Caudate nucleus (tissue), 63 donors: ENCODE measurements at places on chromosomes 4 and X.

- DNase-seq, result no peak
Observed at GRCh38 chr4:23741681-23742191, 148.1 kb downstream of the PPARGC1A start.

- no peak for DNase-seq
Observed at GRCh38 chr4:184978211-184978610, 40.1 kb upstream of the HELT start.

- peak; percentile 0 for DNase-seq
Observed at GRCh38 chrX:111100191-111100590, 4.2 kb downstream of the PAK3 start.

- no peak for DNase-seq
Observed at GRCh38 chrX:150352581-150352980, 10.5 kb upstream of the MAMLD1 start.

GRCh38 chrX:18946157-18946556 lies 37.8 kb downstream of the PHKA2 start:
- no peak for DNase-seq

- DNase-seq, result no peak
Observed at GRCh38 chr4:140080883-140081282, 73.1 kb downstream of the MAML3 start.

DNA sequence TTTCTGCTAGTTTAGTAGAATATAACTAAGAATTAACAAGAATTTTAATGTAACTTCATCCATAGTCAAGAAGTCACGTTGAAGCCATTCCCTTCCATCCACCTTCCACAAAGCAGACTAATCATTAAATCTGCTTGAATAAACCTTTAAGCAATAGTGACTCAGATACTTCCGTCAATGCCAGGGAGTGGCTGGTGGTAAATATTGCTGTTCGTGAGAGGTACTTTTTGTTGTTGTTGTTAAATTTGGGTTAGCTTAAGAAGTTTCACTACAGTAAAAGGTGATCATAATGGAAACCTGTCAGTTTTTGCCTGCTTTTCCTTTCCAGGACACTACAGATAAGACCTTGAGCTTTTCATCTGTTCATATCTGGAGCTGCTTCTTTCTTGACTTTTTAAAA lies 316.3 kb downstream of the TMA16 start:
- no peak for DNase-seq

GRCh38 chrX:68462197-68462596 lies 28.9 kb upstream of the OPHN1 start:
- DNase-seq, result no peak

DNA sequence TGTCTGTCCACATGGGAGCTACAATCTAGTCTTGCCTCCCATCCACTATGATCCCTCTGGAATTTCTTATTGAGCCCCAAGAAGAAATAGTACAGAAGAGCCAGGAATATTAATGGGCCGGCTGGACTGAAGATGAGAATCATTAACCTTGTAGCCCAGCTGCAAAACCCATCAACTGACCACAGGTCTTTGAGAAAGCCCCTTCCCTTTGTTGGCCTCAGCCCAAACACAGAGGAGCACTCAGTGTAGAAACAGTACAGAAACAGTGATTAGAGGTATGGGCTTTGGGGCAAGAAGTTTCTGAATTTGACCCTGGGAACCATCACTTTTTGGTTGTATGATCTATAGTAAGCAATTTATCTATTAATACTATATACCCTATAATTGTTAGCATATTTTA lies 76.8 kb upstream of the RAB40AL start:
- DNase-seq, result no peak

DNA sequence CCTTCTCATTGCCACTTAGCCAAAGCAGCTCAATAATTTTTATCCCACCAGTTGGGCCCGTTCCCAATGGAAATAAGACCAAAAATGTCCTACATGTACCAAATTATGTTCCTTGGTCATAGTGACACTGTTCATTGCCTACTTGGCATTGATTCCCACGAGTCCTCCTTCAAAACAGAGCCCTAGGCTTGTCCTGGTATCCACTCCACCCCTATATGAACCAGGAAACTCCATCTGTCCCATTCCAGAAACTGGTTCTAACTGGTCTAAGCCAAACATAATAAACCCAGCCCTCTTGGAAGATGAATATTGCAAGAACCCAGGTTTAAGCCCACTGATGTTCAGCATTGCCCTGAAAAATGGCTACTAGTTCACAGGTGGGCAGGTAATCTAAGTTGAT lies 30.9 kb upstream of the S100G start:
- no peak for DNase-seq

GRCh38 chrX:111503485-111503993 lies 7.9 kb upstream of the SERTM2 start:
- DNase-seq, result no peak

- DNase-seq, result no peak
Observed at GRCh38 chr4:28378109-28378830, 1517.6 kb downstream of the STIM2 start.

DNA sequence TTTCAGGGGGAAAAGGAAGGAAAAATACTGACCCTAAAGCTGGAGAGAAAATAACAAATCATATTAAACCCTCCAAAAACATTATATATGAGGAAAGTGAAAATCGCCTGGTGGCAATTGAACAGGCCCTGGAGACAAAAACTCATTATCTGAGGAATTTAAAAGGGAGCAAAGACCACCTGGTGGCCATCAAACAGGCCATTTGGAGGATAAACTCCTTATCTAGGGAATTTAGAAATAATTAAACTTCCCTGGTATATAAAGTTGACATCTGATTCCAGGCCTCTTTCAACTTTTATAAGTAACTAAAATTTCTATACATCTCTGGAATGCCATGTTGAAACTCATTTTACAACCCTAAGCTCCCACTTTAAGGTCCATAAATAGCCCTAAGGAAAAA lies 35.2 kb downstream of the CHM start:
- no peak for DNase-seq

DNA sequence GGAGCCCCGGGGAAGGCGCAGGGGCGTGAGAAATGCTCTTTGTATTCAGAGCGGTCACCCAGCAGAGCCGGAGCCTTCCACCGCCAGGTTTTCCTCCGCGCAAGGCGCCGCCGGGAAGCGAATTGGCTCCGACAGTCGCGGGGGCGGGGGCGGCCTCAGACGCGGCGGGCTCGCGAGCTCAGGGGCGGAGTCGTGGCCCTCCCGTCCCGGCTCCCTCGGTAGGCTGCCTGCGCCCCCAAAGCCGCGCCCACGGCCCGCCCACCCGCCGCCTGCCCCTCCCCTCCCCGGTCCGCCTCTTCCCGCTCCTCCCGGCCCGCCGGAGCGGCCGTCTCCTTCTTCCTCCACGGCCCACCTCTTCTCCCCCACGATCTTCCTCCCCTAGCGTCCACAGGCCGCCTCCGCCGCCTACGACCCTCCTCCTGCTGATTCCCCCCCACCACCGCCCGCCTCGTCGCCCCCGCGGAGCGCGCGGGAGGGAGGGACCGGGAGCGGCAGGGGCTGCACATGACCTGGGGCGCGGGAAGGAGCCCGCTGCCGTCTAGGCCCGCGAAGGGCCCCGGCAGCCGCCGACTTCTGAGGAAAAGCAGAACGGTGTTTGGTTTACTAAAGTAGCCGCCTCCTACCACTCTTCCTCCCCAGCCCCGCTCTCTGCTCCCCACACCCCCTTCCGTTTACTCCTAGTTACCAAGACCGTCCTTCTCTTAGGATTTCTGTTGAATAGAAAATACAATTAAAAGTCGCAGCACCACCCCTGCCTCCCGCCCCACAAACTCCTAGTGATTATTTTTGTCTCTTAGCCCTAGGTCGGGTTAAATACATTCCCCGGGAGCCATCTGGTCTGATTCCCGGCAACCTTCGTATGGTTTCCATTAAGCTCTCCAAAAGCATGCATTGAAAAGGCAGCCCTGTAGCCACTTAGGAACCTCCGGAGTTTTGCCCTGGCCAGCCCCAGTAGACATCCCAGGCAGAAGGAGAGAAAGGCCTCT lies 53.2 kb downstream of the C4orf51 start:
- DNase-seq, result peak; percentile 89

- no peak for DNase-seq
Observed at GRCh38 chr4:157803845-157804521, 368.8 kb downstream of the GASK1B start.

GRCh38 chr4:109684727-109685126 lies 18.5 kb downstream of the CASP6 start:
- DNase-seq, result no peak

DNA sequence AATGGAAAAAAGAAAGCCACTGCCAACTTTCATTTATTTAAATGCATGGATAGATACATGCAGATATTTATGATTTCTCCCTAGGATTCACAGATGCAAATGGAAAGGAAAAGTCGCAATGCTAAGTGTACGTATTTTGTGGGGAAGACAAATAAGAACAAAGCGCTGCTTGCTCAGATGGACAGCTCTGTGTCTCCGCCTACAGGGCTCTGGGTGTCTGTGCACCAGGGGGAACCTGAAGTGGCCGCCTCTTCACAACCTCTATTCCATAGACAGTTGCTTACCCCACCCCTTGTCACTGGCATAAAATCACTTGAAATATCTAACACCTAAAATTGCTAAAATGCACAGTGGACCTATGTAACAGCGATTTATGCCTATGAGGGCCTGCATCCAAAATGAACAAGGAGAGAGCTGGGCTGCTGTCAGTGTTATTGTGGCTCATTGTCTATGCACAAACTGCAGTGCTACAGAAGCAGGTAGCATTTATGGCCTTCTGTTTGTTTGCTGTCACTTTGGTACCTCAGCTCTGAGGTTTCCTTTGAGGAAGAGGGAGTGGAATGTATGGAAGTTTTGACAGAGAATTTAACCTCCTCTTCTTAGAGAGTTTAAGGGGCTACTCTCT lies 58.6 kb upstream of the PAGE1 start:
- DNase-seq, result no peak

- no peak for DNase-seq
Observed at GRCh38 chrX:55109306-55109705, 20.5 kb downstream of the PAGE2 start.

DNA sequence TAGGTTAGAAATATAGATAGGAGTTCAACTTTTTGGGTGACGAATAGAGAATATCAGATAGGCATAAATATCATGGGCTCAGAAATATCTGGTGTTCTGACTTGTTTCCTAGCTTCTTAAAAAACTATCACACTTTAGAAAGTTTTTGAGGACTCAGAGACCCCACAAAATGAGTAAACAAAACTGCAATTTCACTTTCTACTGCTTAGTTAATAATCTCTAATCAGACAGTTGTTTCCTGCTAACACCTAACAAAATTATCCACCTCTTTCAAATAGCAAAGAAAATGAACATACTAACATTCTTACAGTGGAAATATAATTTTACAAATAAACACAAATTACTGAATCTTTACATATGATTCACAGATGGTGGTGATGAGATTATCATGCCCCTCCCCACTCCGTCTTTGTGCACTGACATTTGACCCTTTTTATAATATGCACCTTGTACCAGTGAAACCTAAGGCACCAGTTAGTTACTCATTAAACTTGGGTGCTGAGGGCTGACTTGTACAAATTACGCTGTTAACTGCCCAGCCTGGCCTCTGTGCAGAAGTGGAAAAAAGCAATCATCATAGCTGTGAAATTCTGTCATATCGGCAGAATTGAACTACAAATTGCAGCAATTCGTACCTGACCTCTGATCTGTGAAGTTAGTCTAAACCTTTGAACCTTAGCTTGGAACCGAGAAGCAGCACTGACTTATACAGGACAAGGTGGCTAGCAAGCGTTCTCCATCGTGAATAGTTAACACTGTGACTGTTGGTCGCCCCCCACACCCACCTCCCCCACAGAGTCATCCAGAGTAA lies 138.7 kb downstream of the CHRNA9 start:
- no peak for DNase-seq

GRCh38 chr4:159175085-159175988 lies 72.5 kb downstream of the RAPGEF2 start:
- peak; percentile 7 for DNase-seq

DNA sequence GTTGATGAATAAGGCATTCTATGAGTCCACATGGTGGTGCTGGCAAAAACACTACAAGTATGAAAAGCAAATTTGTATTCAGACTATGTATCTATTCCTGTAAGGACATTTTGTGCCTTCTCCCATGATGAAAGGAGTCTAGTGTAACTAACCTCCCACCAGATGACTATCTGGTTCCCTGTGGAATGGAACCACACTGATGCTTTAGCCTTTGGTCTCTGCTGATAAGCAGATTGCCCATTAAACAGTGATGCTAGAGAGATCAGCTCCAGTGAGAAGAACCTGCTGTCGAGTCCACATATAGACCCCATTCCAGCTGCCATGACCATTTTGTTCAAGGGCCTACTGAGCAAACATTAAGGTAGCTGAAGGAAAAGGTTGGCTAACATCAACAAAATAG lies 10.5 kb upstream of the THOC2 start:
- DNase-seq, result no peak

- no peak for DNase-seq
Observed at GRCh38 chrX:154138857-154139256, 5.2 kb upstream of the OPN1LW start.
